Pancreas (tissue), 10 donors: ENCODE measurements at places on chromosomes 5 and 9. TPM values are rescaled to one million over a fixed set of nuclear protein-coding genes. Genes with fewer than 3 reads are reported as not detected.

Gene TSSK1B
- 0.08 TPM for polyA plus RNA-seq

Gene TMOD1
- 12.2 TPM for polyA plus RNA-seq

Gene ATP10B
- 0.89 TPM for polyA plus RNA-seq

Gene MAMDC4
- 38.6 TPM for polyA plus RNA-seq

Gene CRHBP
- polyA plus RNA-seq, result 0.61 TPM

Gene SLIT3
- polyA plus RNA-seq, result 1.1 TPM

Gene TMEM174
- polyA plus RNA-seq, result not detected

Gene IRX1
- polyA plus RNA-seq, result 0.61 TPM

Gene KCNV2
- not detected for polyA plus RNA-seq

Gene SMIM33
- polyA plus RNA-seq, result not detected

Gene TMEM252
- polyA plus RNA-seq, result not detected

Gene FAM221B
- polyA plus RNA-seq, result 0.11 TPM

Gene KCNMB1
- 0.61 TPM for polyA plus RNA-seq

Gene MED27
- 6.6 TPM for polyA plus RNA-seq

Gene GABBR2
- polyA plus RNA-seq, result not detected

Gene CCNI2
- polyA plus RNA-seq, result 1.8 TPM

Gene IL13
- polyA plus RNA-seq, result 0.07 TPM

Gene EPB41L4B
- 36.8 TPM for polyA plus RNA-seq

Gene SLC46A2
- not detected for polyA plus RNA-seq

Gene HBEGF
- polyA plus RNA-seq, result 3.1 TPM

Gene HRH2
- 0.42 TPM for polyA plus RNA-seq

Gene EIF4E1B
- 0.30 TPM for polyA plus RNA-seq

Gene PTGDS
- polyA plus RNA-seq, result 35.0 TPM

Gene WDR41
- polyA plus RNA-seq, result 7.4 TPM

Gene FREM1
- polyA plus RNA-seq, result 15.4 TPM

Gene GTF3C4
- 3.5 TPM for polyA plus RNA-seq

Gene FGFR4
- polyA plus RNA-seq, result 69.6 TPM
